CD4-positive, alpha-beta T cell treated with Interleukin-6 for 4 hours (primary cell): ENCODE measurements at places on chromosomes 6 and 20.

DNA sequence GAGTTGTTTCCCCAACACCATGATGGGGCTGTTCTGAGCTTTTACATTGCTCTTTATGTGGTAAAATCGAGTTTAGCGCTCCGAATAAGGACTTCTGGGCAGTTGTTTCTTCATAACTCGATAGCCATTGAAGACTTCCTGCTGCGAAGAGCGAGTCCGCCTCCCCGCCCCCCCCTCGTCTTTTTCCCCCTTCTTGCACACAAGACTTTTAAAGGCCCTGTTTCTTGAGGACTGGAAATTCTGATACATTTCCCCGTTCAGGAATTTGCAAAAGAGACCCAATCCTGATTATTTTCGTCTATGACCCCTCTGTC is 1.5 kb upstream of the CITED2 start:
- DNase-seq, result peak; percentile 45

DNA sequence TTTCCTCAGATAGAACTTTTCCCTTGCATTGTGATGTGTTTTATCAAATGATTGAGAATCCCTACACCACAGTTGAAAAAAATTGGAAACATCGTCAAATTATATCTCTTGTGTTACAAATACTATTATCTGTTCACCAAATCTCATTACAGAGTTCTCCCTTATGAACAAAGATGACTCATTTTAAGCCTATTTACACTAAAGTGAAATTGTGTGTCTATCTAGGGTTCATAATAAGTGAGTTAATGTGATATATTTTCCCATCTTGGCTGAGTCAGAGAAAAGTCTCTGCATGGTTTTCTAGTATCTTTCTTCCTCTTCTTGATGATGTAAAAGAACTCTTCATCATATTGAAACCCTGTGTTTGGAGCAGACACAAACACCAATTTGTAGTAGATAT is 1263.3 kb upstream of the EYS start:
- no peak for DNase-seq

- no peak for DNase-seq
These were observed 25.8 kb downstream of the SERPINB9 start for GRCh38 chr6:2877057-2877882.

DNA sequence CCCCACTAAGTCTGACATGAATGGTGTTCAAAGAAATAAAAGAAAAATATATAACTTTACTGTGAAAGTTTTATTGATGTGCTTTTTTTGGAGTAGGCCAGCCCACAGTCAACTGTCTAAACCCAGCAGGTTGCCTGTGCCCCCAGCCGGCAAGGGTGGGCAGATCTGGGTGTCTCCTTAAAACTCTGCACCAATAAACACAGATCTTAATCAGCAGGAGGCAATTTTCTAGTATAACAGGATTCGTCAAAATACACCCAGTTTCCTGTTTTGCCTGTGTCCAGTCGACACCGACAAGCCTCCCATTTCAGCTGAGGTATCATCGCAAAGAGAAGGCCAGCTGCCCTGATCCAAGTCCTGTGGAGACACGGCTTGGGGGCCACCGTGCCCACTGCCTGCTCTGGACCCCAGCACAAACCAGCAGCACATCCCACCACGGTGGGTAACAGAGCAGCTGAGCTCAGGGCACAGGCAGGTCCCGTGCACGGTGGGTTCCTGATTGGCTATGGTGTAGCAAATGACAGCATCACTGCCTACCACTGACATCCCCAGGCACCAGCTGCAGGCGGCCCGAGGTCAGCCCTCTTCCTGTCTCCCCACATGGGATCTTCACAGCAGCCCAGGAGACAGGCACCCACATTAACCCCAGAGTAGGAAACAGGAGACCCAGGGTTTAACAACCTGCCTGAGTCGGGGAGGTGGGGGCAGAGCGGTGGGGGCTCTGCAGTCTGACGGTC is 15.7 kb downstream of the BMP7 start:
- DNase-seq, result no peak

GRCh38 chr6:128667339-128667858 is 147.0 kb upstream of the PTPRK start:
- no peak for DNase-seq

DNA sequence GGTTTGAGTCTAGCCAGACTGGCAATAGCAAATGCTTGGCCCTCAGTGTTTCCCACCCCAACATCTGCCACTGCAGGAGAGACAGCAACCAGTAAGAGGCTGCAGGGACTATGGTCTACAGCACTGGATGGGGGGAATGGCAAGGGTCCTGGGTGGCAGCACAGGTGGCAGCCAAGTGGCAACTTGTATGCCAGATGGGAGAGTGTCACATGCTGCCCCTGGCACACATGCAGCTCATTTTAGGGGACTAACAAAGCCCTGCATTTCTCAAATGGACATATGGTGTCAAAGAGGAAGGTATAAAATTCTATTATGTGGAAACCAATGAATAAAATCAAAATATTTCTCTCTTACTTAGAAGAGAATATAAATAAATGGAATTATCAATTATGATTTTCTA is 298.7 kb upstream of the MARCKS start:
- DNase-seq, result no peak

DNA sequence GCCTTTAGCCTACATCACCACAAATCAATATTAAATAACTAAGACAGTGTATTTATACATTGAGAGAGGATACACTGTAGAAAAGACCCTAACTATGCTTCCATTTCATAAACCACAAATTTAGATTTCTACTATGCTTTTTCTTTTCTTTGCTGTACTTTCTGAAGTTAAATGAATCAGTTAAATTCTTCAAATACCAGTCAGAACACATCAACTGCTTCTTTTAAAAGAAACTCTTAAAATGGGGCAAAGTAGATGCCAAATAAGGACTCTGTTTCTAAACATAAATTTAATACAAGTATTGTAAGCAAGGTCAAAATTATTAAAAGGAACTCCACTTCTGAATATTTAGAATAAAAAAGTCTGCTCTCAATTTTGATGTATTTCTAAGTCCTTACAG is 76.9 kb downstream of the GMDS start:
- no peak for DNase-seq
